Activated T-cell treated with anti-CD3 and anti-CD28 coated beads for 4 hours (primary cell): ENCODE measurements at places on chromosomes 12 and 14.

DNA sequence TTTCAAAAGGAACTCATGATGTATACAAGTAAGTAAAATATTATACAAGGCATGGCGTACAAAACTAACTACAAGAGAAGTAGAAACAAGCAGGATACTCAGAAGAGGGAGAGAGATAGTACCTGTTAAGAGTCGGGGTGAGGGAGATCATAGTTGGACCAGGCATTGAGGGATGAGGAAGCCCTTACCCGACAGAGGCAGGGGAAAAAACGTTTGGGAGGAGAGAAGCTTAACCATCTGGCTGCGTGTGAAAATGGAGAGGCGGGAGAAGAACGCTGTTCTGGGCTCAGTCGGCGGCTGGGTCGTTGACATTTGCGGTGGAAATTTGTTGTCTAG, 575 bp upstream of the FMNL3 start:
- no peak for DNase-seq

GRCh38 chr14:54672688-54673087, 105.8 kb downstream of the SAMD4A start:
- DNase-seq: no peak

GRCh38 chr14:85387181-85387580, 142.8 kb upstream of the FLRT2 start:
- no peak for DNase-seq

DNA sequence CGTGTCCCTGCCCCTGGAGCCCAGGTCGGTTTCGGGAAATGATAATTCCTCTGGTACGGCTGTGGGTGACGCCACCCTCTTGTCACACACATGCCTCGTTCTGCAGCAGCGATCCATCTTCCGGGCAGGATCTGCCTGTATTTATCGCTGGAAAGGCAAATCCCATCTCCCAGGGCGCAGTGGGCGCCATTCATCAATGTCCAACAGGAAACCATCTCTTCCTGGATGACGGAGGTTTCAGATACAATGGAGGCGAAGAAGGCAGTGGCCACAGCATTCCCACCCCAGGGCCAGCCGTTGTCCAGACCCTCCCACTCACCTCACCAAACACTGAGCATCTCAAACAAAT, 74.2 kb downstream of the NOC4L start:
- no peak for DNase-seq

GRCh38 chr14:69289811-69290520, 30.0 kb downstream of the GALNT16 start:
- no peak for DNase-seq

GRCh38 chr12:92426332-92426731, 276.5 kb upstream of the PLEKHG7 start:
- DNase-seq: no peak

DNA sequence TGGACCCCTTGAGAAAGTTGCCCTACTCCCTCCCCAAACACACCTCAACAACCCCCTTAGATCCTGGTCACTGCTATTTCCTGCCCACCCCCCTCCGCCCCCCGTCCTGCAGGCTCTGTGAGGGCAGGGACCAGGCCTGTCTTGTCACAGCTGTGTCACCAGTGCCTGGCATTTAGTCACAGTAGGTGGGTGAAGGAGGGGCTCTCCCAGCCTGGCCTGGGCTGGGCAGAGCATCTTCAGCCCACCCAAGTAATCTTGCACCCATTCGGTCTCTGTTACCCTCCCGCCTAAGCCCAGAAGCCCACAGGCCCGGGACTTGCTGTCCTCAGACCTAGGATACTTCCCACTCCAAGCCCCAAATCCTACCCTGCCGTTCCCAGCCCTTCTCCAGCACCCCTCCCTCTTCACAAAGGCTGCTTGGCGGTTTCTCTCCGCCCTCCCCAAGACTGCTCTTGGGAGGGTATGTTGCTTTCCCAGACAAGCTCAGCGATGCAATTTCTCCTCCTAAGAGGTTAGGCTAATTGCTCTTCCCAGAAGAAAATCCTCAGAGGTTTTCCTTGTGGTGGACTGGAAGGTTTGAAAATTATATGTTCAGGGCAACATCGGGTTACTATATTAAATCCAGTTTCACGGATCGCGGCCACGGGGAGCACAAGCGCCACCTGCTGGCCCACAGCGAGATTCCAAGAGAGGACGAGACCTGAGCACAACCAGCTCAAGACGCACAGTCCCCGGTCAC, 50.8 kb upstream of the ZFP36L1 start:
- DNase-seq: peak; percentile 68

- DNase-seq: no peak
Measured at GRCh38 chr12:58557661-58558060, 362.6 kb downstream of the LRIG3 start.

- DNase-seq: peak; percentile 2
Measured at GRCh38 chr12:15788233-15789219, 662 bp downstream of the EPS8 start.

DNA sequence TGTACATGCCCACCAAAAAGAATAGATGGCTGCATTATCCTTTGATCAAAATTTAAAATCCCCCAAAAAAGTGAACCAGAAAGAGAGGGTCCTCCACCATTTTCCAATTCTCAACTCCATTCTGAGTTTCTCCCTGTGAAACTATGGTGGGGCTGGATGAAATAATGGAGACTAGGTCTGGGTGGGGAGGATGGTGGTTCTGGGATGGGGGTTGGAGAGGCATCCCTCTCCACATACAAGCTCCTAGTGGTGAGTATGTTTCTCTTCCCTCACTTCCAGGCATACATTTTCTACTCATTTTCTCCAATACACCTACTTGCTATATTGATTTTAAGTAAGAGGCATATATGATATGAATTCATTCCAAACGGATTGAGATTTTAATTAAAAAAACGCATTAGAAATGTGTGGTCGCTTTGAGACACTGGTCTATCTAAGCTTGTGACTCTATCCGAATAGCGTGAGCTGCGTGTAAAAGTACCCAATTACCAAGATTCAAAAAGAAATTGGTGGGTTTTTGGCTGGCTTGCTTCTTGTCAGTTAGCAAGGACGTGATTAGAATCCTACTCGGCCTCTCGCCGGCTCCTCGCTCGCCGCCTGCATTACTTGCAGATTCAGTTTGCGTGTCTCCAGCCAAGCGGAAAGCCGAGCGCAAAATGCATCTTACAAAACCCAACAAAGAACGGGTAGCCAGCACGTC, 3.4 kb downstream of the ASCL1 start:
- DNase-seq: no peak

- DNase-seq: no peak
Measured at GRCh38 chr14:79201564-79202207, 1009.6 kb downstream of the DIO2 start.

GRCh38 chr12:94650143-94651056, at the start of gene TMCC3:
TMCC3 (minus strand) TSS chr12:94650557; CDS start chr12:94650430, 127 bp downstream.
- no peak for DNase-seq

DNA sequence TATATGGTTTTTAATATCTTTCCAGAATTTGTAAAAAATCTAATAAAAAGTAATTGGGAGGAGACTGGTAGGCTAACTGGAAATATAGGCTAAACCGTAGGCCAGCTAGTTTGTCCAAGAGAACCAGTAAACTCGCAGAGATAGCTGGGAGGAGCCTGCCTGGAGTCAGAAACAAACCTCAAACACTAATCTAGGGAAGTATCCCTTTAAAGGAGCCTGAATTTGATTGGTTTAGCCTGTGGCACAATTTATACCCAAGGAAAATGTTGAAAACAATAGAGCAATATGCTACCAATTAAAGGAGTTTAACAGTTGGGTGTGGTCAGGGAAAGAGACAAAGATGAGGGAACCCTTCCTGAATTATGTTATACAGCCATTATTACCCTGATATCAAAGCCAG, 109.6 kb downstream of the EML5 start:
- DNase-seq: no peak

DNA sequence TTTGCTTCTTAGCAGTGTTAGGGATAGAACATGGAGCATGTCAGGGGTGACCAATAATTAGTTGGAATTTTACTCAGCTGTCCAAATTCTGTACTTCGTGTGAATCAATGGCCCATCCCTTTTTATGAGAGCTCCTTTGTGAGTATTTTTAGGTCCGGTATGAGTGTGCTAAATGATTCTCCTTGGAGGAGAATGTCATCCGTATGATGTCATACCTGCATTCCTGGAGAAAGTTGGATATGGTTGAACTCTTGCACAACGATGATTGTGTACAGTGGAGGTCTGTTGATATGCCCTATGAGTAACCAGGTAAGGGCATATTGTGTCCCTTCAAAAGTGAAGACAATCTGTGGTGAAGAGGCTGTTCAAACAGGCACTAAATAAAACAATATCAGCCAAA, 400.8 kb downstream of the GXYLT1 start:
- DNase-seq: no peak

- no peak for DNase-seq
Measured at GRCh38 chr12:106753526-106753925, 21.0 kb upstream of the RIC8B start.

DNA sequence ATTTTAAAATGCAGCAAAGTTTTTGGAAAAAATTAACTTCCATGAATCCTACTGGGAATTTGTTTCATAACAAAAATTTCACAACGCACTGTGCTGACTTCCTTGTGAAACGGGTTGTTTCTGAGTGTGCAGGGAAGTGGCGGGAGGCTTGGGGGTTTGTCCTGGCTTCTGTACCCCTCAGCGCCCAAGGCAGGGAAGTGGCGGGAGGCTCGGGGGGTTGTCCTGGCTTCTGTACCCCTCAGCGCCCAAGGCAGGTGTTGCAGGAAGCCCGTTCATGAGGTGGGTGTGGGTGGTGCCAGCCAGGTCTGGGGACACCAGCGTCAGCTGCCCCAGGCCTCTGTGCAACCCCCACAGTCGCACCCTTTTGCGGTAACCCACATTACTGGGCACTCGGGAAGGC, 25.1 kb downstream of the ADGRD1 start:
- no peak for DNase-seq

DNA sequence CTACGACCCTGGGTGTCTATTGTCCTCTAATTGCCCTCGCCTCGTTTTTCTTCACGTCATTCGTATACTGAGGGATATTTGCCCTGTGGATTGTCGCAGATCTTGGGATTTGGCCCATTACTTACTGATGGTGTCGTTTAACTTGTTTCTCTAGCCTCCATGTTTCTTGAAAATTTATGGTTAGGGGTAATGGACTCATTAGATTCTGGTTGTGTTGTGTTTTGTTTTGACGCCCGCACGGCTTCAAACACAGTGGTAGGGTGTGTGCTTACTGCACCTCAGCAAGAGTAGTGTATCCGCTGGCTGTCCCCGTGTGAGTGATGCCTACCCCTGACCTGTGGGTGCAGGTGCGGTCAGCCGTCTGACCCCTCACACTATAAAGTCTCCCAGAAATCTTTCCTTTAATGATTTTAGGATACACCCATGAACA, 874 bp upstream of the RNU6-8 start:
- DNase-seq: no peak
